ENCODE measurements at places on chromosomes 6 and 20.

DNA sequence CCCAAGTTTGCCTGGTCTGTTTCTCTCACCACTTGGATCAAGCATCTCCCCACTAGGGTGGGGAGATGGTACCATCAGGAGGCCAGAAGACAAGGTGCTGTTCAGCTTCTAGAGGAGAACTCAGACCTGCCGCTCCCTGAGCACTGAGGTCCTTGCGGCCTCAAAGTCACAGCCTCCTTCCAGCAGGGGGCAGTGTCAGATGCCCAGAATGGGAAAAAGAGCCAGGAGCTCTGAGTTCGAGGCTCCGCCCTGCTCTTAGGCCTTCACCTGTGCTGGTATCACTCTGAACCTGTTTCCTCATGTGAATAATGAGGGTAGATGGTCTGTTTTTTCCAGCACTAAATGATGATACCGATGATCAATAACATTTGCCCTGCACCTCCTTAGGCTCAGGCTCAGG lies 68.7 kb downstream of the TOX2 start:
- no peak for DNase-seq

DNA sequence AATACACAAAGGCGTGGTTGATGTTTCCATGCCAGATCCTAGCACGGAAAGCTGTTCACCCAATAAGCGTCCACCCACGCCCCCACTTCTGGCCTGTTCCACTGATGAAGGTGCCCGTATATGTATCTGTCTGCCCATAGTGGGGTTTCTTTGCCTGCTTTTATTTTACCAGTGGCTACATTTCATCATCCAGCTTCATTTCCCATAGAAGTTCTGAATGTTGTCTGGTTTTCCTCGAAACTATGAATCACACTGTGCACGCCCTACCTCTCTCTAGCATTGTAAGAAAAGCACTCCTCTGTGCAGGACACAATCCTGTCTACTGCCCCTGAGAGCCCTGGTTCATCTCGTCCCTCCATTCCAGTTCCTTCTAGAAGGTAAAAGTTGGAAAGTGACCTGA lies 8.8 kb upstream of the CD93 start:
- no peak for DNase-seq

GRCh38 chr6:57262488-57262887 lies 40.4 kb upstream of the RAB23 start:
- DNase-seq, result no peak

DNA sequence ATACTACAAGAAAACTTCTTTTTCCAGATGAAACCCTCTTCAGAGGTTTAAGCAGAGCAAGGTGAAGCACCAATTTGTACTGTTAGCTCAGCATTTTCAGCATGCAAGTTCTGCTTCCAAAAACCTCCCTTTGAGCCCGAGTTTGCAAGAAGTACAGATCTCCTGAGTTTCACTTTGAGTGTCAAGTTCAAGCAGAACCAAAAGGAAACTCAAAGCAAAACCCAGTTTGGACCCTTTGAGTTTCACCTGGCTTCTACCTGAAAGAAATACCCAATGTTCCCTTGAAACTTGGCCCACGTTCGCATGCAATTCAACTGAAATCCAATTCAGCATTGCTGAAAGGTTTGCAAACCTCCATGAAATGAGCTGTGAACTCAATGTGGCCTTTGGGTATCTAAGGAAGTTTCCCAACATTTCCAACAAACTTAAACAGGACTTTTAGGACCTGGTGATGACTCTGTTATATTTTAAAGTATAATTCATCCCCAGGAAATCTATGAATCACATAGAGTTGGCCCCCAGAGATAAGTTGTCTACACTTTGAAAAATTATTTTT lies 62.9 kb upstream of the HBS1L start:
- DNase-seq, result no peak

- no peak for DNase-seq
Observed at GRCh38 chr6:26008470-26008869, 45.9 kb downstream of the TRIM38 start.

DNA sequence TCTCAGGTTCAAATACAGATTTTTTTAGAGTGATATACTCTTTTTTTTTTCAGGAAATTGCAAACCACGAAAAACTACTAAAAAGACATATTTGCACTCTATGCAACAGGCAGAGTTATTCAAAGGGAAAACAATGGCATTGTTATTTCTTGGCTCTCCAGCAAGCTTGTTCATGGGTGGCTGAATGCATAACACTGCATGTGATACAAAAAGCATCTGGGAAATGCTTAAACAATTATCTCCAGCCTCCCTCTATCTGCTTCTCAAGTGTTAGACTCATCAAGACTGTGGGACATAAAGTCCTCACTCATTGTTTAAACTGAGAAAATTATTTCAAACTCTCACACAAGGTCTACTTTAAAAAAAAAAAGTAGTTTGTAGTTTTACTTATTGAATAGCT lies 7.3 kb upstream of the COL12A1 start:
- peak; percentile 43 for DNase-seq

DNA sequence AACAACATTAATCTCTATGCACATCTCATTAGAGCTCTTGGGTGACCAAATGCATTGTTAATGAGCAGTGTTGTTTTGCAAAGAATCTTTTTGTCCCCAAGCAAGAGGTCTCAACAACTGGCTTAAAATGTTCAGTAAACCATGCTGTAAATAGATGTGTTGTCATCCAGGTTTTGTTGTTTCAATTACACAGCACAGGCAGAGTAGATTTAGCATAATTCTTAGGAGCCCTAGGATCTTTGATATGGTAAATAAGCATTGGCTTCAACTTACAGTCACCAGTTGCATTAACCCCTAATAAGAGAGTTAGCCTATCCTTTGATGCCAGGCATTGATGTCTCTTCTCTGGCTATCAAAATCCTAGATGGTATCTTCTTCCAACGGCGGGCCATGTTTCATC lies 23.3 kb downstream of the NUP153 start:
- no peak for DNase-seq

DNA sequence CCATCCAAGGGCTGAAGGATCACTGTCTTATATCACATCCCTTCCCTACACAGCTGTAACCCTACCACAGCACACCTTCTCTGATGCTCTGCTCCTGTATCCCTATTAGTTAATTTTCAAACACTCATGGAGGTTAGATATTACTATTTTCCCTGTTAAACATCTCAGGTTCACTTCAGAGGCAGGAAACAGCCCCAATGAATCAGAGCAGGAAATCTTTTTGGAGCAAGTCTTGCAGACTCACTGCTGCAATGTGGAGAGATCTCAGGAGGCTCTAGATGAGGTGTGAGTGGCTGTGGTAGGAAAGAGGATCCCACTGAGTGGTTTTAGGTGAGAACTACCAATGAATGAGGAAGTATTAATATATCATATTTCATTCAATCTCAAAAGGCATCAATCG lies 19.7 kb upstream of the HTR1B start:
- no peak for DNase-seq

DNA sequence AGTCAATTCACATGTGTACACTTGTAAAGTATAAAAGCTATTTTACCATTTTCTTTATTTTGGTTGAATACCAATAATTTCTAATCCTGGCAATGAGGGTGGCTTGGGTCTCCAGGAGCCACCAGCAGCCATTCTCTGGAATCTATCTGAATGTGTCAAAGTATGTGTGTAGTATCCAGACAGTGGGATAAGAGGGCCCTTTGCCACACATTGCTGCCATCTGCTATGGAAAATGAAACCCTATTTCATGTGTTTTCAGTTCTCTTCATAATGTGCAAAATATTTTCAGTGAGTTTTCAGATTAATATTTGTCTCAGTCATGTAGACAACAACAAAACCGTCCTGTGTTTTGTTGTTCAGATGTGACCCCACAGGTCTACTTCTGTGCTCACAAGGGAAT lies 46.3 kb downstream of the CDYL start:
- no peak for DNase-seq

DNA sequence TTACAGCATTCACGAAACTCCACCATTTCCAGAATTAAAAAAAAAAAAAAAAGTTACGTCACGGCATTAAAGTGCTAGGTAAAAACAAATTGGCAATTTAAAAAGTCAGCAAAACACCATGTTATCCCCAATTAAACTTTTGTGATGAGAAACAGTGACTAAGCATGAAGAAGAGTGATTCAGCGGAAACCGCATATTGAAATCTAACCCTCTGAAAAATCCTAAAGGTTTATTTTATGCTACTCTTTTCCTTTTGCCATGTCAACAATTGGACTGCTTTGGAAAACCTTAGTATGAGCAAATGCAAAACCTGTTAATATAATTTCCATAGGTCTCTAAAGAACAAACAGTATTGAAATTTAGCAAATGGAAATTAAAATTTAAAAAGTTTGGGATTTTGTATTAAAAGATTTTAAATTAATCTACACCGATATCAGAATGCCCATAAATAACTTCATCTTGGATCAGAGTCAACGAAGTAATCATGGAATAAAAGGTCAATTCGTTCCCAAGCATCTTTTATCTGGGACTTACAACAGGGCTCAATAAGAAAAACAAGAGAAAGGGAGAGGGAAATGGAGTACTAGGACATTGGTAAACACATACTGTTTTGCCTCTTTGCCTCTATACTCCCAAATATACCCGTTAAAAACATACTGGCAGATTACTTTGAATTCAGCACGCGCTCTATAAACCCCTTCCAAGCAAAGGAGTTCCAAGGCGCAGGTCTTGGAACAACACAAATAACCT lies 1.1 kb downstream of the FBXO30 start:
- peak; percentile 76 for DNase-seq

DNA sequence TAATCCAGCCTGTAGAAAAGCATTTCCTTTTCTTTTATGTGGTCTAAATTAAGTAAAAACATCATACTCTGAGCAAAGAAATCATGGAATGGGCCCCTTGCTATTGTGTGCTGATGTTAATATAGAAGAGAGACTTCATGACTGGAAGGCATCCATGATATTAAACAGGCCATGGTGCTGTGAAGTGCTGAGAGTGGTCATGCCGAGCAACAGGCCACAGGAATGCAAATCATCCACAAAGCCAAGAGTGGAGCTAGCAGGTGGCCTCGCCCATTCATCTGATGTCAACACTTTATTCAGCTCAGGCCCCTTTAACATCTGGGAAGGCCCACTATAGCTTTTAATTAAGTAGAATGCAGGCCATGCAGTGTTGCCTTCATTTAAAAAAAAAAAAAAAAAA lies 115.2 kb upstream of the HMGCLL1 start:
- DNase-seq, result peak; percentile 48

DNA sequence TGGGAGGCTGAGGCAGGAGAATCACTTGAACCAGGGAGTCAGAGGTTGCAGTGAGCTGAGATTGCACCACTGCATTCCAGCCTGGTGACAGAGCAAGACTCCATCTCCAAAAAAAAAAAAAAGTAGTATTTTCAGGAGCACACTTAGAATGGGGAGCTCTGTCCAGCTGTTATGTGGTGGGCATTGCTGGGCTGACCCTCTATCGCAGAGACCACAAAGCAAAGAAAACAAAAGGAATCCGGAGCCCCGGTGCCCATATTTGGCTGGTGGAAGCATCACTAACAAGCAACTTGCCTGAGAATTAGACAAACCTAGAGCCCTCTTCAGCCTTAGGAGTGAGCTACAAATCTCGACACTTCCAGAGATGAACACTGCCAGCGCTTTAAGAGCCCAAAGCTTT lies 137.3 kb upstream of the GPR6 start:
- no peak for DNase-seq

DNA sequence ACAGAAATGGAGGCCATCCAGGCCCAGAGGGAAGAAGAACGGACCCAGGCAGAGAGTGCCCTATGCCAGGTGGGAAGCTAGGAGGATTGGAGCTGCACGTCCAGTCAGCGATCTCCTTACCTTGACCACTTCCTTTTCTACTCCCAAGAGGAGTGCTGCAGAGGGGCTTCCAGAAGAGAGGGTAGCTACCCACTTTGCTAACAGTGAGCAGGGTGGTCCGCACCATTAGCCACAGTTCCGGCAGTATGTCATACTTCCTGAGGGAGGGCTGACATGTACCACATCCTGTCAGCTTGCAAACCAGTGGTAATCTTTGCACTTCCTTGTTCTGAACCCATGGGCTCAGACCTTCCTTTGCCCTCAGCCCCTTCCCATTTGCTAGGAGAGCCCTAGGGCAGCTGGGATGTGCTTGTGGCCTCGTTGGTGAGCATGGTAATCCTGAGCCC lies 35.4 kb downstream of the CEP250 start:
- no peak for DNase-seq

- DNase-seq, result no peak
Observed at GRCh38 chr20:44106615-44107014, 80.4 kb downstream of the JPH2 start.

DNA sequence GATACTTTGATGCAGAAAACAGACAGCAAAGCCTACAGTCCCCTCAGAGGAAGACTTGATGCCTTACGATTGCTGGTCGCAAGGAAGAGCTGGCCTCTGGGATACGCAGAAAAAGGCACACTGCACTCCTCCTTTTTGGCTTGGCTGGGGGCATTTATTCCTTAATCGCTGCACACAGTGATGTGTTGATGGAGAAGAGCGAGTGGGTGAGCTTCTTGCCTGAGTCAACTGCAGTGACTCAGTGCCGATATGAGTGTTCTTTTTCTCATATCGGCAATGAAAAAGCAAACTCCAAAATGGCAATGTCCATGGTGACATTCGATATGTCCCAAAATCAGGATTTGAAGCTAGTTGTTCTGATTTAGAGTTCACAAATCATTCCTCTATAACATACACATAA lies 794.8 kb downstream of the HACE1 start:
- no peak for DNase-seq

- DNase-seq, result peak; percentile 51
Observed at GRCh38 chr6:112986321-112986720, 639.2 kb downstream of the RFPL4B start.
